Stimulated activated CD8-positive, alpha-beta memory T cell treated with anti-CD3 and anti-CD28 coated beads, Interleukin-2, amount 100 ng/mL, for 1 hour (primary cell): ENCODE measurements at places on chromosomes 3 and 15.

GRCh38 chr15:45646220-45646619 lies 11.4 kb downstream of the SQOR start:
- no peak for DNase-seq

- peak; percentile 61 for DNase-seq
Measured at GRCh38 chr3:18425641-18426257, 610 bp upstream of the SATB1 start.

DNA sequence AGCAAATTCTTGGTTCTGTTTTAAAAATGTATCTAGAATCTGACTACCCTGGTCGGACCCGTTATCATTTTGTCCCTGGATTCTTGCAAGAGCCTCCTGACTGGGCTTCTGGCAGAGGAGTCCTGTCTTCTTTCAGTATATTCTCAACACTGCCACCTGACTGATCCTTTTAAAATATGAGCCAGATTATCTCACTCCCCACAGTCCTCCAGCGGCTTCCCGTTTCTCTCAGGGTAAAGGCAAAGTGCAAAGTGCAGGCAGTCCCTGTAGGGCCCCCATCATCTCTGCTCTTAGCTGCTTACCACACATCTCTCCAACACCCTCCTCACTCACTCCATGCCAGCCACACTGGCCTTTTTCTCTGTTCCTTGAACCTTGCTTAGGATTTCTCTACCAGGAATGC lies 28.4 kb downstream of the CRTC3 start:
- DNase-seq = no peak

DNA sequence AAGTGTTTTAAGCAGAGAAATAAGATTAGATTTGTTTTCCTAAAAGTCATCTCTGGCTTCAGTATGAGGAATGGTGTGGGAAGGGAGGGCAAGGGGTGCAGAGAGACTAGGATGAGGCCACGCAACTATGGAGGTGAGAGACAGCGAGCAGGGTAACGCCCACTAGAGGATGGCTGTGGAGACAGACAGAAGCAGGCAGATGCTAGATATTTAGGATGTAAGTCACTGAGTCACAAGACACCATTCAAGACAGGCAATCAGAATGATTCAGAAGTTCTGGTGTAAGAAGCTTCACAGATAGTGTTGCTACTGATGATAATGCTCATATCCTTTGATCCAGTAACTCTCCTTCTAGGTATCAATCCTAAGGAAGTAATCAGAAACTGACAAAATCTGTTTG lies 19.1 kb downstream of the HSPBAP1 start:
- no peak for DNase-seq

- no peak for DNase-seq
Measured at GRCh38 chr15:66017000-66017399, 147.7 kb downstream of the RAB11A start.

- no peak for DNase-seq
Measured at GRCh38 chr3:169891886-169892285, 19.5 kb upstream of the SAMD7 start.

DNA sequence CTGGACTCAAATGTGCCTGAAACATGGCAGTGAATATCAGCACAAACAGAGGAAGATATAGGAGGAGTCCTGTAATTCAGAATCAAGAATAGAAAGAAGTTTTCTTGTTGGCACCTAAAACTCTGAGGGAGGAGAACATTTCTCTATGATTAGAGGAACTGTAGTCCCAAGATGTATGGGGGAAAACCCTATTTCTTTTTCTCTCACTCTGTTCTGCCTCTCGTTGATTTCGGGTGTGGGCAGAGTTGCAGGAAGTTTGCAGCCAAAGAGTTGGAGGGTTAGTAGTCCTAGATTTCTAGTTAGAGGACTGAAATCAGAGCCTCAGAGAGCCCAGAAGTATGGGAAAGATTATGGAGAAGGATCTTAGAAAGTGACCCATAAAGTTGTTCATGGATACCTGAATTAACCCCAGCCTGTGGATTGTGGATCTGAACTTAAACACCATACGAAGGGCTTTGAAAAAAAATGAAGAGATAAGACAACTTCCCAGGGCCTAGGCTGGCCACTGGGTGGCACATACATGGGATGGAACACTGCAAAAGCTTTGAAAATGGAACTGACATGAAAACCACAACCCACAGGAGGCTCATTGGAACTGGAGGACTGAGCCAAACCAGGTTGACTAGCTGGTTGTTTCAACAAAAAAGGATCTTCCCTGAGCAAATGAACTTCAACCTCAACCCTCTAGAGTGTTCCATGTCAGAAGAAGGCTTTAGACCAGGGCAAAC lies 34.6 kb downstream of the FMN1 start:
- DNase-seq = no peak

- DNase-seq = no peak
Measured at GRCh38 chr3:175349168-175349567, 490.0 kb downstream of the NAALADL2 start.

- DNase-seq = no peak
Measured at GRCh38 chr3:4894891-4895530, 84.2 kb upstream of the BHLHE40 start.

- DNase-seq = no peak
Measured at GRCh38 chr3:149080011-149080698, 6.2 kb downstream of the HLTF start.

DNA sequence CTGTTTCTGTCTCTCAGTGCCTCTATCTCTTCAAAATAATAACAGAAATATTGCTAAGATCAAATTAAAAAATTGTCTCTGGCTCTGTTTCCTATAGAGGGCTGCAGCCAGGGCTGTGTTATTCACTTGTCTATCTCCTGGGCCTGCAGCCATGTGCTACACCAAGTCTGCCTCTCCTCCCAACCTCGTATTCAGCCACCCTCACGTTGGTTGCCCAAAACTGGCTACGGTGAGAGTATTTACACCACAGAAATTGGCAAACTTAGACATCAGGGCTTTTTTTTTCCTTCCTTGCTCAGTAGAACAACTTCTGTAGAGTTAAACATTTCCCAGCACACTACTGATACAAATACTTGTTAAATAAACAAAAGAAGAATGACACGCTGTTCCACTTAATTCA lies 320.9 kb upstream of the ICE2 start:
- DNase-seq = no peak

- no peak for DNase-seq
Measured at GRCh38 chr3:104768886-104769285, 597.8 kb upstream of the ALCAM start.

DNA sequence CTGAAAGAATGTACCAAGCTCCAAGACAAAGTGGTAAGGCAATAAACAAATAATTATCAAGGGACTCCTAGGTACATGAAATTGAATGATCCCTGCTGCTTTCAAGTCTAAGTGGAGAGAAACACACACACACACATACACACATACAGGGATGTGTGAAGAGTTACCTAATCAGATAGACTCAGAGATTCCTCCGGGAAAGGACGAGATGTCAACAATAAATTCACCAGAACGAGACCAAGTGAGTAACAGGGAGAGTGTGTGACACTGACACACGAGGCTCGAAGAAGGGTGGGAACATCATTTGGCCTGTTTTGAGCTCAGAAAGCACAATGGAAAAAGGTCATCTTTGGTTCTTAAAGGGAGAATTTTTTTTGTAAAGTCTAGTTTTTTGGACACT lies 13.4 kb downstream of the LRIG1 start:
- no peak for DNase-seq

- DNase-seq = no peak
Measured at GRCh38 chr15:26260517-26261133, 397.5 kb upstream of the ATP10A start.

DNA sequence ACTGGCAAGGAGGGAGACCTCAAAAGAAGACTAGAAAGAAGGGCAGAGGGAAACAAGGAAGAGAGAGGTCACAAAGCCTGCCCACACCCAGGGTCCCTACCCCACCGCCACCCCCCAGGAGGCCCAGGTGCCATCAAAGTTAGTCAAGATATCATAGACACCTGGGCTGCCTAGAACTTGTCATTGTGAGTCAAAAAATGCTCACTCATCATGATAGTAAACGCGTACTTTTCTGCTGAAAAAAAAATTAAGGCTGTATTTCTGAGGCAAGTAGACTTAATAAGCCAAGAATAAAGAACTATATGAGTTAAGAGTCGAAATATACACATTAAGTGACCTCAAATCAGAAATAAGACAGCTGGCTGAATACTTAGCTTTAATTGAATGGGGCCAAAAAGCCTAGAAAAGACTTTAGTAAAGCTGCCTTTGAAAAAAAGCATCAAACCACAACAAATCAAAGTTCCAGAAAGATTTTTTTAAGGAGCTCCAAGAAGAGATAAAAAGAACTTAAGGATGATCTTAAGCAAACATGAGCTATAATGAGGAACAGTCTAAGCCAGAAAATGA lies 415.5 kb upstream of the PPP2R3A start:
- DNase-seq = no peak

DNA sequence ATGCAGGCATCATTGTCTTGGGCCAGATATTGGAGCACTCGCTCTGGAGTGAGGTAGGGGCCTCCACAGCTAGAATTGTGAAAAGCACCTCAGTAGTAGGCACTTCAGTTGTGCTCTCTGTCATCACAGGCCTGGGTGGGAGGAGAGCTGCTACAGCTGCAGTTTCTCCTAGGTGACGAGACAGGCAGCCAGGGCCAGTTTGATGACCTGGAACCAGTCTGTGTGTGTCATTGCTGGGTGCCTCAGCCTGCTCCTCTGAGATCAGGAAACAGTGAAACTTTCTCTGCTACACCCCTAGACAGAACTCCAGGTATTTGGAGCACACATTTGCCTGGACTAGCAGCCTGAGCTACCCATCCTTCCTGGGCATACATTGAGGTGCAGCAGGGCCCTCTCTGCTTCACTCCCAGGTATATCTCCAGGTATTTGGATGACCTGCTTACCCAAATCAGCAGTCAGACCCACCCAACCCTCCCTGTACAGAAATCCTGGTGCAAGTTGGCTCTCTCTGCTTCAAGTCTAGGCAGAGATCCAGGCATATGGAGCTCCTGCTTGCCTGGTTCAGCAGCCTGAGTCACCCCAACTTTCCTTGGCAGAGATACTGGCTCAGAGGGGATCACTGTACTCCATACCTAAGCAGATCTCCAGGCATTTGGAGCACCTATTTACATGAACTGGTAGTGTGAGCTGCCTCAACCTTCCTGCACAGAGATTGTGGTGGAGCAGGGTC lies 54.3 kb upstream of the SGO1 start:
- DNase-seq = no peak

DNA sequence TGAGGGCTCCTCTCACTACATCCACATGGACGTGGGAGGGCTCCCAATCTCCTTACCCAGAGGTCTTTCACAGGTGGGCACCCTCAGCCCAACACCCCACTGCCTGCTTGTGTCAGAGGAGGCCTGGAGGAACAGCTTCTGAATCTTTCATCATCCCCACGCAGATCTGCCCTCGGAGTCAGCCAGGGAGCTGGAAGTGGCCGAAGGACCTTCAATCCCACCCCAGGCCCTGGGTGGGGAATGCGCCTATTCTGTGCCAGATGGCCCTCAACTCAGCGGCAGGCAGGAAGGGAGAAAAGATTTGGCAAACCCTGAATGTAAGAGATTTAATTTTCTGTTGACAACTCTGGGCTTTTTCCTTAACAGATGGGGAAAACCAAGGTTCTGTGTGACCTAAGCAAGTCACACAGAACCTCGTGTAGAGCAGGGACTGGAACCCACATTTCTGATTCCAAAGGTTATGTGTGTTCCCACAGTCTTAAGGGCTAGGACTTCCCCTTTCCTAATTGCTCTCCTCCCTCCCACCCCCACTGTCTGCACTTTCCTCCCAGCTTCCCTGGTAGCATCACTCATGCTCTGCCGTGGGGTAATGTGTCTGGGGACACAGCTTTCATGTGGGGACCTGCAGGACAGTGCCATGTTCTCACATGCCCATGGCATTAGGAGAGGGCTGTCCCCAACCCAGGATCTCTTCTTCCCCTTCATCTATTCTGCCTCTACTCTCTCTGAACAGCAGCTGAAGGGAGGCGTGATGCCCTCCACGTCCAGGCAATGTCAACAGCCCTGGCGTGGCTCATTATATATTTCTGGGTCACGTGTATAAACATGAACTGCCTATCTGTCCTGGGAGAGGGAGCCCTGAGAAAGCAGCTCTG lies 98.1 kb downstream of the SEMA5B start:
- no peak for DNase-seq

GRCh38 chr3:178236555-178237277 lies 299.5 kb upstream of the KCNMB2 start:
- no peak for DNase-seq

DNA sequence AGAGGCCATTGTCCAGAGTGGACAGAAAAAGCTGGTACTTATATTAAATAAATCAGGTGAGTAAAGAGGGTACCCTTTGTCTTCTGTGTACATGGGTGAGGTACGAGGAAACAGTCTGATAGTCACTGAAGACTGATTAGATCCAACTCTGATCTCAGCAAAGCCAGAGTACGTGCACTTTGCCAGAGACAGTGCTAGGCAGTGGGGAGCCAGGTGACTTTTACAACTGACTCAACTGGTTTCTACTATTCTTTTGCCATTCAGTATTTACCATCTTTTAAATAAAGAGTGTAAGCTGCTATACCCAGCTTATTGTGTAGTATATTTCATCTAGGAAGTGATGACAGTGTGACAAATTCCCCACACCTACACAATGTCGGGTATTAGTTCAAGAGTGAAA lies 3.3 kb downstream of the GNL3 start:
- DNase-seq = no peak

- no peak for DNase-seq
Measured at GRCh38 chr15:47506329-47507100, 210.8 kb upstream of the SEMA6D start.

DNA sequence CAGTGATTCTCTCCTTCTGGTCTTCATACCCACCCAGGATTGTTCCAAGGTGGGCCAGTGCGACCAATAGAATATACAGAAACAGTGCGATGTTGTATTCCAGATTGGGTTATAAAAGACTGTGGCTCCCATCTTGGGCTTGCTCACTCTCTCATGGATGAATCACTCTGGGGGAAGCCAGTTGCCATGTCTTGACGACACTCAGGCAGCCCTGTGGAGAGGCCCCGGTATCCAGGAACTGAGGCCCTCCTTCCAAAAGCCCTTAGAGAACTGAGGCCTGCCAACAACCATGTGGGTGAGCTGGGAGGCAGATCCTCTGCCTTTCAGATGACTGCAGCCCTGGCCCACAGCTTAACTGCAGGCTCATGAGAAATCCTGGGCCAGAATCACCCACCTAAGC lies 57.2 kb downstream of the SH3GL3 start:
- DNase-seq = no peak
